Right atrium auricular region (tissue), 2 donors: ENCODE measurements at places on chromosomes 3 and 15.

DNA sequence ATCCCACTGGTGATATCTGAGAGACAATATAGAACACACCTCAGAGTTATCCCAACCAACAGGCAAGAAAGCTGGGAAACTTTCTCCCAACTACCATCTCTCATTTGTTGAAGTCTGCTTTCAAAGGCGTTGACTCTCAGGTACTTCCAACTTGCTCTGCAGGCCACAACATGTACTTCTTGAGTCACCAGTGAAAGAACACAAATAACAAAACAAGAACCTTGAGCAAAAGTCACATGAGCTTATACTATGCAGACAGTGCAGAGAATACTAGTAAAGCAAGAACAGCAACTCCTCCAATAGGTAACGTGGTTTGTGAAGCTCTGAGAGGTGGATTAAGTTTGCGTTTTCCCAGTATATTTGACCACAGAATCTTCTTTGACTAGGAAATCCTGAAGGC lies 20.6 kb downstream of the SNTN start:
- no peak for DNase-seq

GRCh38 chr3:124395162-124395561 lies 335.1 kb upstream of the UMPS start:
- DNase-seq = no peak

DNA sequence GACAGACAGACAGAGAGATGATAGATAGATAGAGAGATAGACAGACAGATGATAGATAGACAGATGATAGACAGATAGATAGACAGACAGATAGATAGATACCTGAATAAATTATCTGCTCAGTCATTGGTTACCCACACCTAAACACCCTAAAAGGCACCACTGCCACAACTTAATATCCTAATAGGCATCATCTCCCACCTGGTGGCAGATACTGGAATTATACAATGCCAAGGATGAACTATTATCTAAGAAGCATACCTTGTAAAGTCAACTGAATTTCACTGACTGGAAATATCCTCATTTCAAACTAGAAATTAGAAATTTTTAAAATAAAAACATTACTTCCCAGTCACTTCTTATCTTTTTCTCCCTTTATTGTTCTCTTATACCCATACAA lies 19.4 kb upstream of the ATP8B4 start:
- no peak for DNase-seq

GRCh38 chr15:31330111-31330785 lies 3.6 kb downstream of the KLF13 start:
- DNase-seq = no peak

- DNase-seq = no peak
These were observed 100.0 kb upstream of the PPP2R3A start for GRCh38 chr3:135865553-135865952.

DNA sequence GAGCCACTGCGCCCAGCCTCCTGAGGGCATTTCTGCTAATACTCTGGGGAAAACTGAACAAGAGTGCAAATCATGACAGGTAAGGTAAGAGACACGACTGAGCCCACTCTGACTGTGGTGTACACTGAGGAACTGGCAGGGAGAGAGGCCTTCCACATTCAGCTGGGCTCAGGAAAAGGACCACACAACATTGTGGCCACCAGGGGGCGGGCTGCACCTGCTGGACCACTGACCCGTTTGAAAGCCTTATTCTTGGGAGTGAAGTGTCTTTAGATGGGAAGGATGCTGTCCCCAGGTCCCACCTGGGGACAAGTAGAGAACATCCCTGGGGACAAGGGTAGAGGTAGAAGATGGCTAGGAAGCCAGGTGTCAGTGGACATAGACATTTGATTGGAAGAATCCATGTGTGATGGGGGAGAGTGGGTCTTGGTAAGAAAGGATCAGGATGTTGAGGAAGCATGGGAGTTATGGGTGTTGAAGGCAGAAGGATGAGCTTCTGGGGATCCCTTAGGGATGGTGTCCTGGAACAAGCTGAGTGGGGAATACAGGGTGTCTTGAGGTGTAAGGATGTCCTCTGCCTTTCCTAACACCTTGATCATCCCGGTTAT lies 6.2 kb upstream of the CTDSPL start:
- peak; percentile 93 for DNase-seq
